Lower lobe of right lung (tissue), 2 donors: ENCODE measurements at places on chromosomes 12 and 14. TPM values are rescaled to one million over a fixed set of nuclear protein-coding genes. Genes with fewer than 3 reads are reported as not detected.

DNA sequence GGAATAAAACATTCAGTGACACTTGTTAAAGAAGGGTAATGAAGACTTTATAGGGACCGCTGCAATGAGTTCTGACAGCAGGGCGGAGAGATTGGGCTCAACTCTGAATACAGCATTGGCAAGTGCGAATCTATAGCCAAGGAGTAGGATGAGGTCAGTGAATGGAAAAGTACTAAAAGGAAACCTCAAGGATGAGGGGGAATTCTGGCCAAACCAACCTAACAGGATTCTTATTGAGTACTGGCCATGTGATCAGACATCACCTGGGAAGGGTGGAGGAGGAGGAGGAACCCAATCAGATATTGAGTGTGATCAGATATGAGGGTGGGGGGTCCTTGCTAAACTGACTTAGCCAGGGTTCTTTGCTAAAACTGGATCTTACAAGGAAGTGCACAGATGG lies 31.0 kb downstream of the DRAM1 start:
- H3K4me3 ChIP-seq, result no peak overlapping the region
- H3K27me3 ChIP-seq, result no peaks in the 10 kb centered on the region

DNA sequence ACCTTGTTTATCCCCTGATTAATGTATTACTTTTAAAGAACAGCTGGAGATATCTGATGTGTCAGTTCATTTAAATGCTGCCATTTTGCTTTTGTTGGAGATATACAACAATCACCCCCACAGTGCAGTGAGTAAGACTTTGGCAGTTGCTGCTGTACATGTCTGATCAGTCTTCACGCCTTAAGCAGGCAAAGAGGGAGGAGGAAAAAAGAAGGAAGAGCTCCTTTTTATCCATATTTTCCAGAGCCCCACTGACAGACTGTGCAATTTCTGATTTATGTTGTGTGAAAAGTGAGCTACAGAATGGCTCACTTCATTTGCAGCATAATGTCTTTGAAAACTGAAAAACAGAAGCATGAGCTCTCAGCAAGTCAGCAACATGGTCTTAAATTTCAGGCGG lies 319.7 kb upstream of the LRIG3 start:
- H3K27ac ChIP-seq, result no peak overlapping the region
- no peaks in the 10 kb centered on the region for H3K36me3 ChIP-seq
- no peaks in the 10 kb centered on the region for H3K4me1 ChIP-seq

Gene ARG2
- total RNA-seq, result 0.77 TPM

Gene CCDC196
- not detected for total RNA-seq

GRCh38 chr14:67497216-67497615 lies 8.7 kb upstream of the TMEM229B start:
- no peaks in the 10 kb centered on the region for H3K4me1 ChIP-seq
- no peak for DNase-seq
- no peaks in the 10 kb centered on the region for H3K27me3 ChIP-seq
- no peak overlapping the region for H3K4me3 ChIP-seq
- no peaks in the 10 kb centered on the region for H3K36me3 ChIP-seq

GRCh38 chr12:48910196-48910595 lies 15.1 kb downstream of the FKBP11 start:
- no peaks in the 10 kb centered on the region for H3K4me1 ChIP-seq
- no peaks in the 10 kb centered on the region for H3K27me3 ChIP-seq
- H3K4me3 ChIP-seq, result no peak overlapping the region
- no peak overlapping the region for H3K27ac ChIP-seq
- no peak for DNase-seq

GRCh38 chr14:55133416-55133815 lies 4.4 kb downstream of the LGALS3 start:
- DNase-seq, result no peak
- peaks cover 42% of the 10 kb centered on the region for H3K36me3 ChIP-seq
- no peaks in the 10 kb centered on the region for H3K27me3 ChIP-seq
- H3K4me1 ChIP-seq, result peaks cover 75% of the 10 kb centered on the region
- H3K27ac ChIP-seq, result no peak overlapping the region

DNA sequence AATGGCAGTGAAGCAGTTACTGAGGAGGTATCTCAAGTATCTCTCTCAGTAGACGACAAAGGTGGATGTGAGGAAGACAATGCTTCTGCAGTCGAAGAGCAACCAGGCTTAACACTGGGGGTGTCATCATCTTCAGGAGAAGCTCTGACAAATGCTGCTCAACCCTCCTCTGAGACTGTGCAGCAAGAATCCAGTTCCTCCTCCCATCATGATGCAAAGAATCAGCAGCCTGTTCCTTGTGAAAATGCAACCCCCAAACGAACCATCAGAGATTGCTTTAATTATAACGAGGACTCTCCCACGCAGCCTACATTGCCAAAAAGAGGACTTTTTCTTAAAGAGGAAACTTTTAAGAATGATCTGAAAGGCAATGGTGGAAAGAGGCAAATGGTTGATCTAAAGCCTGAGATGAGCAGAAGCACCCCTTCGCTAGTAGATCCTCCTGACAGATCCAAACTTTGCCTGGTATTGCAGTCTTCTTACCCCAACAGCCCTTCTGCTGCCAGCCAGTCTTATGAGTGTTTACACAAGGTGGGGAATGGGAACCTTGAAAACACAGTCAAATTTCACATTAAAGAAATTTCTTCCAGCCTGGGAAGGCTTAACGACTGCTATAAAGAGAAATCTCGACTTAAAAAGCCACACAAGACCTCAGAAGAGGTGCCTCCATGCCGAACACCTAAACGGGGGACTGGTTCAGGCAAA lies 216.6 kb downstream of the AKAP6 start:
- no peaks in the 10 kb centered on the region for H3K36me3 ChIP-seq
- no peaks in the 10 kb centered on the region for H3K4me1 ChIP-seq
- no peak for DNase-seq
- no peak overlapping the region for H3K27ac ChIP-seq
- no peak overlapping the region for H3K4me3 ChIP-seq
- H3K27me3 ChIP-seq, result no peaks in the 10 kb centered on the region
